Astrocyte (in vitro differentiated cells and primary cell): ENCODE measurements at places on chromosomes 16 and 17. TPM values are rescaled to one million over a fixed set of nuclear protein-coding genes. Genes with fewer than 3 reads are reported as not detected.

Gene UBTF
- total RNA-seq: 43.2 and 48.0 TPM in 2 replicates

Gene MRPL28
- total RNA-seq: 89.2 and 95.8 TPM in 2 replicates

DNA sequence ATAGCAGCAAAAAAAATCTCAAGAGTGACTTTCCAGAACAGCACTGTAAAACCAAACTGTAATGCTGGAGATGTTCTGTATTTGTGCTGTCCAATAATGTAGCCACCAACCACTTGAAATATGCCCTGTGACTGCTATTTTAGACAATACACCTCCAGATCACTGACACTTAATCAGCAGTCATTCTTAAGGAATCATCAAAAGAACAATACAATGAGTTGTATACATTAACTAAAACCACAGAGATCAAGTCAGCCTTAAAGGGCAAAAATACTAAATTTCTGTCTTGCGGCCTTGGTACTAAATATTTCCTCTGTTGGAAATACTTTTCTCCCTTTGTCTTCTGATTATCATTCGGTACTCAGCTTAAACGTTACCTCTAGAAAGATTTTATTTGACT lies 33.6 kb upstream of the ANKFY1 start:
- H3K4me3 ChIP-seq: no peak overlapping the region
- DNase-seq: peak; percentile 37
- H3K27ac ChIP-seq: no peak overlapping the region
- no peaks in the 10 kb centered on the region for H3K27me3 ChIP-seq
- H3K36me3 ChIP-seq: peaks cover 11% of the 10 kb centered on the region

- no peak overlapping the region for H3K27ac ChIP-seq
- DNase-seq: no peak
- no peaks in the 10 kb centered on the region for H3K36me3 ChIP-seq
- H3K4me1 ChIP-seq: peaks cover 10% of the 10 kb centered on the region
Observed at GRCh38 chr17:1616101-1616500, 12.5 kb downstream of the SLC43A2 start.

GRCh38 chr17:49995055-49995738 lies at the start of gene DLX3:
DLX3 (minus strand) TSS chr17:49995224; CDS start chr17:49994998, 226 bp downstream.
- DNase-seq: peak; percentile 60
- peak within 1 kb of the TSS; percentile 31 for H3K4me3 ChIP-seq
- no peak within 1 kb of the TSS for H3K27ac ChIP-seq
- H3K27me3 ChIP-seq: peaks cover 69% of the 10 kb centered on the region

DNA sequence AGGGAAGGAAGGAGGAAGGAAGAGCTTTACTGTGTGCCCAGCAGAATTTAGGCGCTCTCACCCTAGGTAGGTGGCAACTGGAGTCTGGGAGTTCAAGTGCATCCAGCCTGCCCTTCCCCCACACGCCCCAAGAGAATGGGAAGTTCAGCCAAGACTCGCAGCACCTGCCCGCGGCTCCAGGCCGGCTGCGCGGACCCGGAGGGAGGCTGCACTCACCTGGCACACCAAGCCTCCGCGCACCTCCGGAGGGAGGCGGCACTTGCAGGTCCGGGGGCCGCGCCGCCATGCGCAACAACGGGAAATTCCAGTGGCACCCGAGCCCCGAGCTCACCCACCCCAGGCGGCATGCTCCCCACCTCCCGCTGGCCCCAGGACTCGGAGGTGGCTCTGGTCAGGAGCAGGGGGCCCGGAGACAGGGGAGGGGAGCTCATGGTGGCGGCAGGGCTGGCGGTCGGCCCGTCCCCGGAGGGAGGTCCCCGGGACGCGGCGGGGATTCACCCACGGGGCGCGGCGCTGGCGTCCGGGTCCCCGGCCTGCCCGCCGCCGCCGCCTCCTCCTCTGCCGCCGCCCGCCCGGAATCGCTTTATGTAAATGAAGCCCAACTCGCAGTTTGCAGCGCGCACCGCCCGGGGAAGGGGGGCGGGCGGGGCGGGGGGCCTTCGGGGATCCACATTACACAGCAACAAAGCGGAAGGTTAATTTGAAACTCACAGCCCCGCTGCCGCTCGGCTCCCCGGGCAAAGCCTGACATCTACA lies at the start of gene ZFHX3:
ZFHX3 (minus strand) TSS at position 593 of the 756 bp plus-strand sequence. CDS start 87,983 bp downstream, outside the sequence.
- H3K27me3 ChIP-seq: no peaks in the 10 kb centered on the region
- H3K4me3 ChIP-seq: peak within 1 kb of the TSS; percentile 66
- DNase-seq: no peak
- peak within 1 kb of the TSS; percentile 74 for H3K27ac ChIP-seq
- H3K36me3 ChIP-seq: no peaks in the 10 kb centered on the region

DNA sequence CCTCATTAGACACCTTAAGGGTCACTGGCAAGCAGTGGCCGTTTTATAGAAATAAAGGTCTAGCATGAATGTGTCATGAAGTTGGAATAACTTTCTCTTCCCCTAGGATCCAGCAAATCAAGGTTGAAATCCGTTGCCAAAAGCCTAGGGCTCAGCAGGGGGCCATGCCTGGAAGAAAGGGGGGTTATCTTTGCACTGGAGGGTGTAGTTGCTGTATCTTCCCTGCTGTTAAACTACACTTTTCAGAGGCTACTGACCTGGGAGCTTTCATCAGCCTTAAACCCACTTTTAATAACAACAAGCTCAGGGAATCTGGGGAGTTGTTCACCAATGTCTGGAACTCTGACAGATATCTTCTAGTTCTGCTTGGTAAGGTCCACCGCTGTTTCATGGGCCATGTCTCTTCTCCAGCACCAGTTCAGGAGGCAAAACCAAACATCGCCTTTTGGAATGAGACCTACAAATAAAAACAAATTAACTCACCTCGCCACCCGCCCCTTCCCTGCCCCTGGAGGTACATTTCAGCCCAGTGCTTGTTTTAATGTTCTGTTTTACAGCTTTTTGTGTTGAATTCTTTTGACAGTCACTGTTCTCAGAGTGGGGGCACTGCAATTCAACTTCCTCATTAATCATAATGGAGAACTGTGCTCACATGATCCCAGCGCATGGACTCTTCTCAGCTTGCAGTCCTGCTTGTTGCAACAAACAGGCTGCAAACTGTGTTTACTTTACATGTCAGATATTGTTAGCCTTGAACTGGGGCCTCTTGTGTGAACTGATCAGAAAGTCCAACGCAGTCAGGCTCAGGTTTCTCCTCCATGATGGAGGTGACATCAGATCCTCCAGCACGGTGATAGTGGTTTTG lies 508.7 kb downstream of the KCNJ2 start:
- no peaks in the 10 kb centered on the region for H3K4me1 ChIP-seq
- H3K4me3 ChIP-seq: no peak overlapping the region
- no peaks in the 10 kb centered on the region for H3K36me3 ChIP-seq
- no peaks in the 10 kb centered on the region for H3K27me3 ChIP-seq
- H3K27ac ChIP-seq: no peak overlapping the region

DNA sequence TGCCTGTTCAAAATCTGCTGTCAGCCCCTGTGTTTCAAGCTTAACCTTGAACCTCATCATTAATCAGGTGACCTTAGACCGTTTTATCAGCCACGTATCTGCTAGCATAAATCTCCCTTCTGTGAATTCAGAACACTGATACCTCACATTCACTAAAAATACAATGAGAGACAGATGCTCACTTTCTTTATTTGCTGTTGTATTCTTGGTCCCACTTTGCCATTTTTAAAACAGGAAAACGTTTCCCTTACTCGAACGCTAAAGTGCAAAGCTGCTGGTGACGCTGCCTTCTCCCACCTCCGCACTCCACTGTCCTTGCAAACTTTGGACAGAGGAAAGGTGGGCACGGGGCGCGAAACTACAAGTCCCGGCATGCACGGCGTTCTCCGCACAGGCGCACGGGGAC lies 220 bp upstream of the ARHGAP44 start:
- no peaks in the 10 kb centered on the region for H3K36me3 ChIP-seq
- no peak for DNase-seq
- H3K4me1 ChIP-seq: peaks cover 5% of the 10 kb centered on the region
- H3K27ac ChIP-seq: no peak overlapping the region
- H3K4me3 ChIP-seq: peak overlapping the region; percentile 68
- H3K27me3 ChIP-seq: peaks cover 13% of the 10 kb centered on the region

GRCh38 chr17:30558686-30559545 lies 81.7 kb downstream of the GOSR1 start:
- no peak overlapping the region for H3K4me3 ChIP-seq
- no peak for DNase-seq
- no peaks in the 10 kb centered on the region for H3K36me3 ChIP-seq
- no peaks in the 10 kb centered on the region for H3K4me1 ChIP-seq

GRCh38 chr16:70345840-70346239 lies 863 bp upstream of the DDX19A start:
- no peaks in the 10 kb centered on the region for H3K27me3 ChIP-seq
- peaks cover 2% of the 10 kb centered on the region for H3K36me3 ChIP-seq
- H3K4me1 ChIP-seq: no peaks in the 10 kb centered on the region
- H3K27ac ChIP-seq: peak overlapping the region; percentile 98

- H3K36me3 ChIP-seq: peaks cover 28% of the 10 kb centered on the region
- H3K27ac ChIP-seq: no peak overlapping the region
- H3K4me3 ChIP-seq: peak overlapping the region; percentile 53
- DNase-seq: no peak
Observed at GRCh38 chr17:1648173-1648962, 1.3 kb downstream of the RILP start.

- H3K36me3 ChIP-seq: no peaks in the 10 kb centered on the region
- H3K4me3 ChIP-seq: no peak overlapping the region
- DNase-seq: no peak
- H3K4me1 ChIP-seq: peaks cover 4% of the 10 kb centered on the region
- no peak overlapping the region for H3K27ac ChIP-seq
- H3K27me3 ChIP-seq: peaks cover 4% of the 10 kb centered on the region
Observed at GRCh38 chr17:20098314-20098713, 89.2 kb downstream of the SPECC1 start.

DNA sequence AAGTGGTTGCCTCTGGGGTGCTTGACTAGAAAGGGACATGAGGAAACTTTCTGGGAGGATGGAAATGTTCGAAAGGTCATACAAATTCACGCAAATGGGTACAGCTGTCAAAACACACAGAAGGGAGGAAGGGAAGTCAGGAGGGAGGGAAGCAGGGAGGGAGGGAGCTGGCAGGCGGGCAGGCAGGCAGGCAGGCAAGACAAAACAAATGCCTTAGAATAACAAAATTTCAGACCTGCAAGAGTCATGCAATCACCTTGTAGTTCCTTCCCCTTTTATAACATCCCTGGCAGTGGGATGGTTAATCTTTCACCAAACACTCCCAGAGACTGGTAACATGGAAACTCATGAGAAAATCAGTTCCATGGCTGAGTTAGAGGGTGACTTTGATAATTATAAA lies 189.2 kb downstream of the STX8 start:
- no peak for DNase-seq
- no peaks in the 10 kb centered on the region for H3K27me3 ChIP-seq
- H3K27ac ChIP-seq: no peak overlapping the region
- no peaks in the 10 kb centered on the region for H3K36me3 ChIP-seq
- no peak overlapping the region for H3K4me3 ChIP-seq

GRCh38 chr16:58035356-58036170 lies 10.0 kb downstream of the MMP15 start:
- H3K27me3 ChIP-seq: no peaks in the 10 kb centered on the region
- H3K4me1 ChIP-seq: no peaks in the 10 kb centered on the region
- no peak for DNase-seq

- no peak overlapping the region for H3K27ac ChIP-seq
- no peaks in the 10 kb centered on the region for H3K36me3 ChIP-seq
- DNase-seq: no peak
- no peaks in the 10 kb centered on the region for H3K27me3 ChIP-seq
Observed at GRCh38 chr16:79099716-79100115, 500.8 kb downstream of the MAF start.

DNA sequence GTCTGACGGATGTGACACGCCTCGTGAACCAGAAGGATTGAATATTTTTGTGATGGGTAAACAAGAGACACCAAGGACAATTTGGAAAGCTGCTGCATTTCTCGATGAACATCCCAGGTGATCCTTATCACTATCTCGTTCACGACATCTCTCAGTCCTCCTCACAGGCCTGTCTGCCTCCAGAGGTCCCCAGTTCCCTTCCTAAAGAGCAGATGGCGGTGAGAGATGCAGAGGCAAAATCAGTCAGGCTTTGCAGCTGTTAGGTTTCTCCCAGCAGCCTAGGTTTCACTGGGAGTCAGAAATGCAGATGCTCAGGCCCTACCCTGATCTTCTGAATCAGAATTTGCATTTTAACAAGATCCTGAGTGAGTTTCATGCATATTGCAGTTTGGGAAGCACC lies 23.6 kb downstream of the SCPEP1 start:
- no peaks in the 10 kb centered on the region for H3K36me3 ChIP-seq
- no peaks in the 10 kb centered on the region for H3K27me3 ChIP-seq
- DNase-seq: no peak
- H3K27ac ChIP-seq: no peak overlapping the region
- no peaks in the 10 kb centered on the region for H3K4me1 ChIP-seq
- no peak overlapping the region for H3K4me3 ChIP-seq

DNA sequence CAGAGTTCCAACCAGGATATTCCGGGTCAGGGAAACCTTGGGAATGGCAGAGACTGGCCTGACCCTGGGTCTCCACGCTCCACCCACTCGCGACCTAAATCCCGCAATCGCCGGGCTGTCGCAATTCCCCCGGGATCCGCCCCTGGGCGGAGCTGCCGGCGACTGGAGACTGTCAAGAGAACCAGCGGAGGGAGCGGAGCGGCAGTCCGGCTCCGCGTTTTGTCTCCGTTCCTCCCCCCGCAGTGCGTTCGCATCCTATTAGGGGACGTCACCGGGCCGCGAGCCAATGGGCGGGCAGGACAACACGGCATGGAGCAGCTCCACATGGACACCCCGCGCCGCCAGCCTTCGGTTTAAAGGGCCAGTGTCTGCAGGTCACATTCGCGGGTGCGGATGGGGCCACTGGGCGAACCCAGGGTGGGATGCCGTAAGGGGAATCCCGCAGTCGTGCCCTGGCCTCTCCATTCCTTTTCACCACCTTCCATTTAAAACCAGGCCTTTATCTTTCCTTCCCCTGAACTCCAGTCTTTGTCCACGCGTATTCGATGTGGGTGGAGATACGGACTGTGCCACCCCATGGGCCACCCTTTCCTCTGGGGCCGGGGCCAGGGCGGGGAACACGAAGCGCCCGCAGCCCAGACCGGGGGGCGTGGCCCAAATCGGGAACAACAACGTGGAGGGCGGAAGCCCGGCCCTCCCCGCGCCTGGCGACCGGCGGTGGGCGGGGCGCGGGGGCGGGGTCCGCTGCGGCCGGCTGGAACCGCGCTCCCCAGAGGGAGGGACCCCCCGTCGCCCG lies 764 bp upstream of the MNT start:
- H3K36me3 ChIP-seq: no peaks in the 10 kb centered on the region
- H3K27ac ChIP-seq: peak overlapping the region; percentile 100
- DNase-seq: peak; percentile 99
- peak overlapping the region; percentile 84 for H3K4me3 ChIP-seq
- peaks cover 57% of the 10 kb centered on the region for H3K4me1 ChIP-seq

DNA sequence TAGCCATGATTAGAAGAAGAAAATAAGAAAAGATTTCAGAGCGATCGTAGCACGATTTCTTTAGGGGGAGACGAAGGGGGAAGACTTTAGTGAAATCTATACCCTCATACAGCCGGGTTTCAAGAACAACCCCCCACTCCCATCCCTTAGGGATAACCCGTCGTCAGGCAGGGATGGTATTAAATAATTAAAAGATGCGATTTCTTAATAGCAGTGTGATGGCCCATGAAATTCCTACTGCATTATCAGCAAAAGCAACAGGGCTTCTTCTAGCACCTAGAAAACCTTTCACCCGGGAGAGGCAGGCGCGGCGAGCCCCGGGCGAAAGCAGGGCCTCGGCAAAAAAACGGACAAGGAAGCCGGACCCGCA lies 1.4 kb downstream of the CDH11 start:
- no peak for DNase-seq
- no peaks in the 10 kb centered on the region for H3K27me3 ChIP-seq
- H3K4me1 ChIP-seq: peaks cover 43% of the 10 kb centered on the region
- H3K4me3 ChIP-seq: peak overlapping the region; percentile 85
- peaks cover 11% of the 10 kb centered on the region for H3K36me3 ChIP-seq
- H3K27ac ChIP-seq: peak overlapping the region; percentile 93
